ENCODE measurements at places on chromosomes 16 and 17.

GRCh38 chr16:85861095-85861825 is 37.7 kb upstream of the IRF8 start:
- DNase-seq, result no peak

- DNase-seq, result no peak
These were observed 16.3 kb downstream of the TNRC6A start for GRCh38 chr16:24745791-24746190.

- no peak for DNase-seq
These were observed 25.2 kb downstream of the ITGAM start for GRCh38 chr16:31284926-31285325.

- DNase-seq, result no peak
These were observed at the start of gene IRX6 for GRCh38 chr16:55323637-55324271. Gene IRX6 (plus strand): TSS chr16:55324203. CDS start chr16:55325092, 889 bp downstream.

DNA sequence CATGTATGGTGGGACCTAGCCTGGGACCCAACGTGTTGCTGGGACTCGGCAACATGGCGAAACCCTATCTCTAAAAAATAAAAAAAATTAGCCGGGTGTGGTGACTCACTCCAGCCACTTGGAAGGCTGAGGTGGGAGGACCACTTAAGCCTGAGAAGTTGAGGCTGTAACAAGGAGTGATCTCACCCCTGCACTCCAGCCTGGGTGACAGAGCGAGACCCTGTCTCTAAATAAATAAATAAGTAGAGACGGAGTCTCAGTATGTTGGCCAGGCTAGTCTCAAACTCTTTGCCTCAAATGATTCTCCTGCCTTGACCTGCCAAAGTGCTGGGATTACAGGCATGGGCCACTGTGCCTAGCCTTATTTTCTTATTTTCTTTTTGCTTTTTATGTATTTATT is 10.1 kb upstream of the CNP start:
- DNase-seq, result no peak
